ENCODE measurements at places on chromosomes 2 and 18. TPM values are rescaled to one million over a fixed set of nuclear protein-coding genes. Genes with fewer than 3 reads are reported as not detected.

GRCh38 chr18:44637210-44638033, 43.3 kb upstream of the SETBP1 start:
- no peak overlapping the region for H3K27ac ChIP-seq
- H3K27me3 ChIP-seq, result no peaks in the 10 kb centered on the region
- H3K36me3 ChIP-seq, result no peaks in the 10 kb centered on the region
- no peaks in the 10 kb centered on the region for H3K4me1 ChIP-seq

The PFN4 gene
- 0.49 TPM for total RNA-seq

The TEX44 gene
- not detected for total RNA-seq

The SCN3A gene
- 0.71 TPM for total RNA-seq

The KATNAL2 gene
- 6.4 TPM for total RNA-seq

GRCh38 chr2:206368933-206369569, 74.3 kb upstream of the ADAM23 start:
- peaks cover 3% of the 10 kb centered on the region for H3K4me1 ChIP-seq
- no peaks in the 10 kb centered on the region for H3K36me3 ChIP-seq
- no peaks in the 10 kb centered on the region for H3K27me3 ChIP-seq
- no peak overlapping the region for H3K27ac ChIP-seq
- no peak for DNase-seq

GRCh38 chr2:219165058-219165911, 4.5 kb downstream of the SLC23A3 start:
- H3K4me3 ChIP-seq, result no peak overlapping the region
- no peak for DNase-seq
- H3K27me3 ChIP-seq, result no peaks in the 10 kb centered on the region
- H3K27ac ChIP-seq, result no peak overlapping the region
- H3K4me1 ChIP-seq, result no peaks in the 10 kb centered on the region

The MARCHF4 gene
- 0.34 TPM for total RNA-seq

DNA sequence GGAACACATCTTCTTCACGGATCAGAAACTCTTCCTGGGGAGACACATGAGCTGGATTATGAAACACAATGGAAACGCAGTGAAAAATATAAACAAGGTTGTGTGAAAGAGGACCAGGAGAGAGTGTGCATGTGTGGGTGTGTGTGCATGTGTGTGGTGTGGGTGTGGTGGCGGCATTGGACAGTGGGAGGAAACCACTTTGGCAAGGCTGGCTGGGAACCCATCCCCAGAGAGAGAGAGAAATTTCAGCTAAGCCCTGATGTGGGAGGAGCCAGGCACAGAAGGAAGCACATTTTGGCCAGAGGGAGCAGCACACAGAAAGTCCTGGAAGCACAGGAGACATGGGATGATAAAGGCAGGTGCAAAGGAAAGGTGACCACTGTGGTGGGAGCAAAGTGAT, 147.6 kb upstream of the COPS8 start:
- no peaks in the 10 kb centered on the region for H3K27me3 ChIP-seq
- peaks cover 18% of the 10 kb centered on the region for H3K4me1 ChIP-seq
- H3K4me3 ChIP-seq, result no peak overlapping the region
- H3K36me3 ChIP-seq, result no peaks in the 10 kb centered on the region
- H3K27ac ChIP-seq, result no peak overlapping the region

GRCh38 chr2:126662621-126663020, 6.7 kb downstream of the GYPC start:
- no peaks in the 10 kb centered on the region for H3K27me3 ChIP-seq
- peaks cover 4% of the 10 kb centered on the region for H3K36me3 ChIP-seq
- DNase-seq, result peak; percentile 40
- peak overlapping the region; percentile 7 for H3K27ac ChIP-seq
- H3K4me1 ChIP-seq, result peaks cover 47% of the 10 kb centered on the region
- H3K4me3 ChIP-seq, result no peak overlapping the region

- no peaks in the 10 kb centered on the region for H3K36me3 ChIP-seq
- no peaks in the 10 kb centered on the region for H3K4me1 ChIP-seq
- H3K27ac ChIP-seq, result no peak overlapping the region
Observed at GRCh38 chr2:121898483-121898882, 143.0 kb downstream of the TSN start.

GRCh38 chr18:49814147-49814499, 790 bp upstream of the ACAA2 start:
- H3K4me1 ChIP-seq, result peaks cover 10% of the 10 kb centered on the region
- H3K4me3 ChIP-seq, result peak overlapping the region; percentile 59
- peak; percentile 72 for DNase-seq
- H3K36me3 ChIP-seq, result no peaks in the 10 kb centered on the region
- H3K27ac ChIP-seq, result peak overlapping the region; percentile 92
- H3K27me3 ChIP-seq, result no peaks in the 10 kb centered on the region

The PSTPIP2 gene
- total RNA-seq, result 11.2 TPM

DNA sequence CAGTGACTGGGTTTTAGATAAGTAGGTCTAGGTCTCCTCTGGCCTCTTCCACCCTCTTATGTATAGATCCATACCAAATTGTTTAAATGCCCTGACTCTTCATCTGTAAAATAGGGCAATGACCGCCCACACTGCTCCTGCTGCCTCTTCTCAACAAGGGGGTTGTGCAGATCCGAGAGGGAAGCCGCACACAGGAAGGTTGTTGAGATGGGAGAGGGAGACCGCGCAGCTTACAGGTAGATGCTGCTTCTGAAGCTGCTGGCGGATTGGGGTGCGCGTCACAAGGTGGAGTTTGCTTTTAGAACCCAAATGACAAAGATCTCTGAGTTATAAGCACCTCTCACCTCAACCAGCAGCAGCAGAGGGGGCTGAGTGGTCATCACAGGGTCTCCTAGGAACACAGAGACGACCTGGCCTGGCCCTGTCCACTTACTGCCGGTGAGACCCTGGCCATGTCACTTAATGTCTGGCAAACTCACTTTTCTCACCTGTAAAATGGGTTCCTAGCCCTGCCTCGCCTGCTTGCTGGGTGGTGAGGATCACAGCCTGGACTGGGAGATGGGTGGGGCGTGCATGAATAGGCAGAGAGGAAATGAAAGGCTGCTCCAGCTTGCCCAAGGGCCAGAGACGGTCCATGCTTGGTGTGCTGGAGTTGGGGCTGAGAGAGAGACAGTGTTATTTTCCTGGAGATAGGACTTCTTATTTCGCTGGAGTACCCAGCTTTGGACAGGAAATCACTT, 251.3 kb downstream of the EIPR1 start:
- H3K27me3 ChIP-seq, result no peaks in the 10 kb centered on the region
- H3K4me1 ChIP-seq, result peaks cover 2% of the 10 kb centered on the region
- no peak overlapping the region for H3K27ac ChIP-seq
- no peak for DNase-seq
- no peak overlapping the region for H3K4me3 ChIP-seq

Measured in lung (tissue), 17 donors.